Activated CD4-positive, alpha-beta T cell treated with anti-CD3 and anti-CD28 coated beads, Interleukin-2, amount 50 U/mL, for 1 hour (primary cell): ENCODE measurements at places on chromosomes 2 and 18.

DNA sequence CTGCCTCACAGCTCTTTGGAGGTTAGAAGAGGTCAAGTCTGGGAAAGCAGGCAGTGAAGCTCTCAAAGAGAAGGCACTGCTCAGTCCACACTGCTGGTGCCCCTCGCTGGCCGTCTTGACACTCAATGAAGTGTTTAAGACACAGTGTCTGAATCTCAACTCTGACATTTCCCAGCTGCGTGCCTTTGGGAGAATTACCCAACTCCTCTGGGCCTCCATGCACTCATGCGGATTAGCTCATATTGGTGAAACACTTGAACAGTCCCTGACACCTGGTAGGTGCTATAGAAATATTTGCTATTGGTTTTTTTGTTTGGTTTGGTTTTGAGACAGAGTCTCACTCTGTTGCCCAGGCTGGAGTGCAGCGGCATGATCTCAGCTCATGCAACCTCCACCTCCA is 281.0 kb downstream of the SRBD1 start:
- no peak for DNase-seq

DNA sequence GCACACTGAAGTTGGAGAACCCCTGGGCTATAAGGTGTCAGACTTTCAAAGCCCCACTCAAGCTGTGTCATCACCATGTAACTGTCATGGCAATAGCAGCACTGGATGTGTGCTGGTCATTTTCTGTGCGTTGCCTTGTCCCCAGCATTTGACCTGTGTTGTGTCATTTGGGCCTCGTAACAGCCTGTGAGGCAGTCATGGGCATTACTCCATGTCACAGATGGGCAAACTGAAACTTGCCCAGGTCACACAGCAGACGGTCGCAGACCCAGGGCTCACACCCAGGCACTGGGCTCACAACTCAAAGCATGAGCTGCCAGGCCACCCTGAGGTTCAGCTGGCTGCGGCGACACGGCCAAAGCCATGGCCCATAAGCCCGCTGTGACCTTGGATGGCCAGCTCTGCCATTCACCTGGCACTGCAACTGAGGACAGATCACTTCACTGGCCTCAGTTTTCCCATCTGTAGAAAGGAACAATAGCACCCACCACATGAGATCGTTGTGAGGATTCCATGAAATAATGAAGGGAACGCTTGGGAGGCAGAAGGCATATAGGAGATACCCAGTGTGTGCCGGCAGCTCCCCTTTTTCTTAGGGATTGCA is 36.7 kb downstream of the INHBB start:
- DNase-seq: no peak

DNA sequence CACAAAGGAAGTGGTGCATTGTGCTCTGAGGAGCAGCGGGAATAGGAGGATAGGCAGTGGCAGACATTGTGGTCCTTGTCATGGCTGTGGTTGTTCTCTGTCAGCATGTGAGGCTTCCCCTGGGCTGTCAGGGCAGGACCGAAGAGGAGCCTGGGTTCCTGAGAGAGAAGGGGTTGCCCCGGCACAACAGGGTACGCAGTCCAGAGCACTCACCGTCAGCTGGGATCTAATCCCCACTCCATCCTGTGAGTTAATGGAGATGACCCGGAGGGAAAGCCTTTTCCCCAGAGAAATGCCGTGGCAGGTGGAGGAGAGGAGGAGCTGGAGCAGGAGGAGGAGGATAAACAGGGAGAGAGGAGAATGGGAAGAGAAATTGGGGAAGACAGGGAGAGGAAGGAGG is 396.7 kb upstream of the HS6ST1 start:
- no peak for DNase-seq

DNA sequence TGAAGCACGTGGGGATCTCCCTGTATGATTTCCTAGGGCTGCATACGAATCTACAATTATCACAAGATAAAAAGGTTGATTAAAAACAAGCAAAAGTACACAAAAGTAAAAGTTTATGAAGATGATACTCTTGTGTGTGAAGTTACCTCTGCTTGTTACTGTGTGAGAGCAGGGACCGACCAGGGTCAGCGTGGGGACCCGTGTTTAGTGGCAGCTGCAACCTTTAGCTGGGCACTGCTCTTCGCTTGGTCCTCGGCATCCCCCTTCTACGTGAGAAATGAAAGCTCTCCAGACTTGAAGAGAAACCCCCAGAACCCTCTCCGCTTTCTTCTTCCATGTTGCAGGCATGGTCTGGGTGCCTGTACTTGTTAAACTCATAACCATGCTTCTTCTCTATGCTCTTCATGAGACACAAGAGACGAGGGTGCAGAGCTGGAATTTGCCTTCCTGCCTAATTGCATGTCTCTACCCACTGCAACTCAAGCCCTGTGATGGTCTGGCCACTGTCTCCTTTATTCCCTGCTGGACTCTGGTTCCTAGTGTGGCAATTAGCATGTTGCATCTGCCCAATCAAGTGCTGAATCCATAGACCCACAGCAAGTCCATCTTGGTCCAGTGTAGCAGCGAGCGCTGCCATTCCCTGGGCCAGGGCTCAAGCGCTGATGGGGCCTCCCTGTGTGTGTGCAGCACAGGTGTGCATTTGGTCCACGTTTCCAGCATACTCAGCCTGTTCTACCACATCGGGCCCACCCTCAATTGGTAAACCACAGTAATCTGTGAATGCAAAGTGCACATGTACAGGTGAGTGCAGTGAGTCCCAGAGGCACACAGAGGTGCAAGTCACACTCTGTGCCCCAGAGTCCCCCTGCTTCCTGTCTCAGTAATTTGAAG is 88.5 kb downstream of the TWIST2 start:
- no peak for DNase-seq

DNA sequence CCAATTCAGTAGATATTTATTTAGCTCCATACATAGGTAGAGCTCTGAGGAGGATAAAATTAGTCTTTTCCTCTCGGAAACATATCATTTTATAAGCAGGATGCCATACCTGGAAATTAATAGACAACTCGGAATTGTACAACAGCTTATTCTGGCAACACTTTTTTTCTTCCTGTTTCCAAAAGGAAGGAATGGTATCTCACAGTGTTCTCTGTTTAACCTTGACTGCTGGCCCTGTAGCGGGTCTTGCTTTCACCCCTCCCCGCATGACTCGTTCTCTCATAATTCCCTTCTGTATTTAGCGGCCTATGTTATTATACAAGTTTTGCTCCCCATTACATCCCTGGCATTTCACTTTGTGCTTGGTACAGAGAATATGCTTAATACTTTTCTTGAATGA is 2.5 kb upstream of the KYNU start:
- no peak for DNase-seq

DNA sequence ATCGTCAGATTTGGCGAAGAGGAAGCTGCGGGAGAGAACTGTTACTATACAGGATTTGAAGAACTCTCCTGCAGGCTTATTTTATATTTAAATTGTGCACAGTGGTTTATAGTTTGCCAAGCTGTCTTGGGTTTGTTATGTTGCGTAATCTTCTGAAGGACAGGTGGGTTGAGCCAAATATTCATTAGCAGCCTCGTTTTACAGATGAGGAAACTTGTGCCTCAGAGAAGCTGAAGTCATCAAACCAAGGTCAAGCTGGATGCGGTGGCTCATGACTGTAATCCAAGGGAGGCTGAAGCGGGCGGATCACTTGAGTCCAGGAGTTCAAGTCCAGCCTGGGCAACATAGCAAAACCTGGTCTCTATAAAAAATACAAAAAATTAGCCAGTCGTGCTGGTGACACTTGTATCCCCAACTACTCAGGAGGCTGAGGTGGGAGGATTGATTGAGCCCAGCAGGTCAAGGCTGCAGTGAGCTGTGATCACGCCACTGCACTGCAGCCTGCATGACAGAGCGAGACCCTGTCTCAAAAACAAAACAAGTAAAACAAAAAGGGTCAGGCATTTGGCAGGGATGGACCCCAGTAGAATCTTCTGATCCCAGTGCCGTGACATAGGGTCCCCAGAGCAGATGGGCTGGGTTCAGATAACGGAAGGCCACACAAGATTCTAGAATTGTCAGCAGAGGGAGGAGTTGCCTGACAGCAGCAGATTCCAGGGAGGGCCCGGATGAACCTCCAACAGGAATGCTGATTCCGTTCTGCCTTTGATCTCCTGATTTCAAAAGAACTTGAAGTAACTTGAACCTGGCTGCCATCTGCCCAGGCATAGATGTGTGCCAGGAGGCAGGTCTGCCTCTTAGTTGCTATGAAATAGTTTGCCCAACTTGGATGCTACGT is 50.6 kb downstream of the SH3BP4 start:
- DNase-seq: no peak

DNA sequence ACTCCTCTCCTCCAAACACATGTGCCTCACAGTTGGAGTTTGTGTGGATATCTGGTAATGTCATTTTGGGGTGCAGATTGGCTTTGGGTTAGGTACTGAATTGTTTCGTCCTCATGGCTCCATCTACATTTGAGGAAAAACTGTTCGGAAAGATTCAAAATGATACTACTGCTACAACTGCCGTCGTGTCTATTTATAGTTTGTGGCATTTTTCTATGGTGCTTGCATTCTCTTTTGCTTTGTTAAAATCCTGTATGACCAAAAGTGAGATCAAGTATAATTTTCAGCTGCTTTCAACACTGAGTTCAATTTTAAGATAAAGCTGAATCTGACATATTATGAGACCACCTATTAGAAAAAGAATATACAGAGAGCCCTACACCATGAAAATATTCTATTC is 176.3 kb upstream of the DSEL start:
- no peak for DNase-seq

- DNase-seq: no peak
Measured at GRCh38 chr2:172177996-172178395, 75.3 kb upstream of the DLX2 start.

DNA sequence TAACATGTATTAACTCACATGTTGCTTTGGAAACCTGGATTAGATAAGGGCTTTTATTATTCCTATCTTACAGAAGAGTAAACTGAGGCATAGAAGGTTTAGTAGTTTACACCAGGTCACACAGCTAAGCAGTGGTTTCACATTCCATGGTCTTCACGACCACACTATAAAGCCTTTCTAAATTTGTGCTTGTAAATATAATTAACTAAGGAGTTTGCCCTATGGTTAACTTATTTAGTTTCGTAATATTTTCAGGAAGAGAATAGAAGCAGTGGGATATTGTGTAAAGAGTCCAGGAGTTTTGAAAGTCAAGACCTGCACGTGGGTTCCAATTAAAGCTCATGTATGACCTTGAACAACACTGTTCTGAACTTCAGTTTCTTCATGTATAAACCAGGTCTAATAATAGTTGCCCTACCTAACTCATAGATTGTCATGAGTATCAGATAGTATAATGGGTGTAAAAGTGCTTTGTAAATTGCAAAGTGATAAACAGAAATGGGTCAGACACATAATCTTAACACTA is 19.5 kb upstream of the SOS1 start:
- no peak for DNase-seq

GRCh38 chr2:148582679-148583511 is 61.7 kb upstream of the EPC2 start:
- no peak for DNase-seq

- no peak for DNase-seq
Measured at GRCh38 chr18:35803551-35803950, 168.9 kb upstream of the RMP24 start.

- no peak for DNase-seq
Measured at GRCh38 chr2:55771612-55772011, 78.0 kb upstream of the PNPT1 start.

GRCh38 chr2:51516667-51517066 is 484.7 kb upstream of the NRXN1 start:
- DNase-seq: no peak

GRCh38 chr2:26892133-26892532 is 44.2 kb downstream of the DPYSL5 start:
- DNase-seq: no peak

DNA sequence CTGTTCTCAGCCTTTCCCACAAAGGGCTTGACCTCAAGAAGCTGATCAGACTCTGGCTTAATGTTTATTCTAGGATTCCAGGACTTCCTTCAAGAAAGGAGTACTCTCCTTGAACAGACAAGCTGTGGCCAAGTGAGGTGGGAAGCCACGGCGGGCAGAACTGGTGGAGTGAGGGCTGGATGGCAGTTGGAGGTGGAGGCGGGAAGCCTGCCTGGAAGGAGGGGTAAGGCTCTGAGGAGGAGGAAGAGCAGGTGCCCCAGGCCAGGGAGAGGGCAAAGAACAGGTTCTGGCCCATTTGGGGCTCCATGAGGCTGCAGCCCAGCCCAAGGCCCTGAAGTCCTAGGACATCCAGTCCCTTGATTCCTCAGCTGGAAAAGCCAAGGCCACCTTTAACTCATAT is 143.9 kb downstream of the CYP26B1 start:
- DNase-seq: no peak

- DNase-seq: no peak
Measured at GRCh38 chr18:61845197-61845596, 47.6 kb downstream of the RNF152 start.

DNA sequence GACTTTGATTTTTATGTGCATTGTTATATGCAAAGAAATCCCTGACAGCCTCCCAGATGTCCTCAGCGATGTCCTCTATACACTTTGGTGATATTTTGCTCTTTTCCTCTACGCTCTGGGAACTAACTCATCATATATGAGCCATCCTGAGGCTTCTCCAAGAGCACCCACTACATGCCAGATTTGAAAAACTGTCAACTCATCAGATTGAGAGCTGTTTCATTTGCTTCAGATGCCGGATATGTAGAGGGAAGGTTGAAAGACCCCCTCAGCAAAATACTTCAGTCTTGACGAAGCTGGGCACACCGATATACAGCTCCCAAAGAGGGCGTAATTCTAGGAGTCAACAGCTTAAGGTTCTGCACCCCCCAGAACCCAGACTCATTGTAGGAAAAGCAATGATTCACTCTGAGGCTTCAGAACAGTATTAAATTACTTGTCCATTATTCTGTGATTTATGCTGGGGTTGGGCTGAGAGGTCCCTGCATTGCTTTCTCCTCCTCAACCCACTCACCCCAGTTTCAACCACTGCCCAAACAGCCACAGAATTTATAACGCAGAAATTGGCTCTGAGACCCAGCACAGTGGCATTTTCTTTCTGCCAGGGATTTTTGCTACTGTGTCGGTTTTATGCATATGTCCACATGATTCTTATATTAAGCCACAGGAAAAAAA is 341.8 kb downstream of the ALK start:
- DNase-seq: no peak

DNA sequence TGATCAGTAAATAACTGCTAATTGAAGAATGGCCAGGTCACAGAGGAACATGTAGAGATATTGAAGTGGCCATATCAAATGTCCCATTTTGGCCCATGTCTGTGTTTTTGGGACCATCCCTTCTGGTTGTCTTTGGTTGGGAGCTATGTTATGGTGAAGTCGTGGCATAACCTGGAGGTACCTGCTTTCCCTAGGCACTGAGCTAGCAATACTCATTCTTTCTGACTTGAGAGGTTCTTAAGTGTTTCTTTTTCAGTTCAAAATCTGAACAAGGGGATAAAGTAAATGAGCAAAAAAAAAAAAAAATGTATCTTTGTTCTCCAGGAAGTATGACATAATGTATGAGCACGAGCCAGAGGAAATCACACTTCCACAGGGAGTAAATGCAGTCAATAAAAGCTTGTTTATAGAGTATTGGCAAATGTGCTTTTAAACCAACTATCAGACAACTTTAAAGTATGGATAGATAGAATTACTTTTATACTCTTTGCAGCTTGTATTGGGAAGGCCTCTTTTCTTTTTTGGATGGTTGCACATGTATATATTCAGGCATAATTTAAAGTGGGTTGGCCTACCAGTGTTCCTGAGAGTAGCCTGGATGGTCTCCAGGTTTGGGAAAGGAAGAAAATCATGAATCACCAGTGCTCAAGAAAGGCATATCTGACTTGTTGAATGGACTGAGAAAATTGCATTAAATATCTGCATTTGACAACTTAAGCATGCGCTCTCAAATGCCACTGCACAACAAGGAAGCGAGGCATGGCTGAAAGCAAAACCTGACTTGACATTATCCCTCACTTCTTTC is 125.0 kb downstream of the SPHKAP start:
- DNase-seq: no peak

GRCh38 chr2:155377266-155377680 is 678.8 kb downstream of the KCNJ3 start:
- no peak for DNase-seq
